Muscle of arm (tissue), 14 donors: ENCODE measurements at places on chromosomes 13 and 19. TPM values are rescaled to one million over a fixed set of nuclear protein-coding genes. Genes with fewer than 3 reads are reported as not detected.

DNA sequence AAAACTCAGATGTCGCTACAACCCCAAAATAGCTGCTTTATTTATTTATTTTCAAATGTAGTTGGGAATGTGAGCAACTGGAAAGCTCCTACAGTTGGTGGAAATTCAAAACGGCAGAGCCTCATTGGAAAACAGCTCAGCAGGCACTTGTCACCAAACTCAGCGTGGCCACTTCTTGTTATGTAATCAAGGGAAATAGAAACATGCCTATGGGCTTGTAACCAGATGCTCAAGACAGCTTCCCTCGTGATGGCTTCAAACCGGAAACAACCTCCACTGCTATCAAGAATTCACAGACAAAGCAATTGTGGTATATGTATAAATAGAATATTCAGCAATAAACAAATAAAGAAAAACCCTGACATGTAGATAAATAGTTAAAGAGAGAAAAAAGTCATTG is 627.8 kb upstream of the SLC10A2 start:
- DNase-seq: no peak

DNA sequence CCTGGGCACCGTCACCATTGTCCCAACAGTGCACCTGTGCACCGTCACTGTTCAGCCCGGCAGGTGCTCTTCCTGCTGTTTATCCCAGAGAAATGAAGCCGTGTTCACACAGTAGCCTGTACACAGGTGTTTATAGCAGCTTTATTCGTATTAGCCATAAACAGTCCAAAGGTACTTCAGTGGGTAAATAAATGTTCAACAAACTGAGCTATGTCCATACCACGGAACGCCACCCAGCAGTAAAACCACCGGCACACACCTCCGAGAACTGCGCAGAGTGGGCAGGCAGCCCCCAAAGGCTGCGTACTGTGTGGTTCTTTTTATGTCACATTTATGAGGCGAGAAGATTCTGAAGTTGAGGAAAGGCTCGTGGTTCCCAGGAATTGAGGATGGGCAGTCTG is 44.9 kb upstream of the DCUN1D2 start:
- DNase-seq: no peak

DNA sequence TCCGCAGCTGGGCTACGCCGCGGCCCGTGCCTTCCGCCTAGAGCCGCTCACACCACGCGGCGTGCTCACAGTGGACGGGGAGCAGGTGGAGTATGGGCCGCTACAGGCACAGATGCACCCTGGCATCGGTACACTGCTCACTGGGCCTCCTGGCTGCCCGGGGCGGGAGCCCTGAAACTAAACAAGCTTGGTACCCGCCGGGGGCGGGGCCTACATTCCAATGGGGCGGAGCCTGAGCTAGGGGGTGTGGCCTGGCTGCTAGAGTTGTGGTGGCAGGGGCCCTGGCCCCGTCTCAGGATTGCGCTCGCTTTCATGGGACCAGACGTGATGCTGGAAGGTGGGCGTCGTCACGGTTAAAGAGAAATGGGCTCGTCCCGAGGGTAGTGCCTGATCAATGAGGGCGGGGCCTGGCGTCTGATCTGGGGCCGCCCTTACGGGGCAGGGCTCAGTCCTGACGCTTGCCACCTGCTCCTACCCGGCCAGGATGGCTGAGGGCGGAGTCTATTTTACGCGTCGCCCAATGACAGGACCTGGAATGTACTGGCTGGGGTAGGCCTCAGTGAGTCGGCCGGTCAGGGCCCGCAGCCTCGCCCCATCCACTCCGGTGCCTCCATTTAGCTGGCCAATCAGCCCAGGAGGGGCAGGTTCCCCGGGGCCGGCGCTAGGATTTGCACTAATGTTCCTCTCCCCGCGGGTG is 7.4 kb downstream of the DBP start:
- no peak for DNase-seq

DNA sequence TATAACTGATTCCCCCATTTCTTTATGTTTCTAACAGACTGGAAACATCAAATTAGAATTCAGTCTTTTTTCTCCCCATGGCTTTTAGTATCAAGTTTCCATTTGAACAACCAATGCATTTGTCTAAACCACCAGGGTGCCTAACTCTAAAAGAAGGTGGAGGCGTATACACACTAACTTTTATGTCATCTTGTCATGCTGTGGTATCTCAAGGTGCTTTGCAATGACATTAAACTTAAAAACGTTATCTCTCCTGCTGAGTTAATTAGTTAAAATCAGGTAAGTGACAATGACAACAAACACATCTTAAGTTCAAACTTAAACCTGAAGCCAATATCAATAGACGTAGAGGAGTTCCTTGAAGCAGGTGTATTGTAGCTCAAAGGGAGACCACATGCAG is 1001.7 kb downstream of the PCDH17 start:
- no peak for DNase-seq

DNA sequence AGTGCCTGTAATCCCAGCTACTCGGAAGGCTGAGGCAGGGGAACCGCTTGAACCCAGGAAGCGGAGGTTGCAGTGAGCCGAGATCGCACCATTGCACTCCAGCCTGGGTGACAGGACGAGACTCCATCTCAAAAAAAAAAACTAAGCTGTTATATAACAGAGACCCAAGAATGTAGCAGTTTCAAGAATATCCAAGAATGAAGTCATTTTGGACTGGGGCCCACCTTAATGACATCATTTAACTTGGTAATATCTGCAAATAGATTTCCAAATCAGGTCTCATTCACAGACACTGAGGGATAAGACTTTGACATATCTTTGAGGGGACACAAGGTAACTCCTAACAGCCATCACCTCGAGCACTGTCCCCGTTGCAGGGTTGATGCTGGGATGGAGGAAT is 36.5 kb upstream of the MRI1 start:
- DNase-seq: peak; percentile 73

GRCh38 chr13:89567025-89567424 is 1780.5 kb upstream of the MIR17HG start:
- no peak for DNase-seq

GRCh38 chr19:33703438-33703750 is 81.6 kb downstream of the CHST8 start:
- DNase-seq: no peak

GRCh38 chr13:99702687-99703319 is 201.5 kb downstream of the TM9SF2 start:
- no peak for DNase-seq

GRCh38 chr19:18601875-18602274 is 4.7 kb downstream of the CRLF1 start:
- no peak for DNase-seq

DNA sequence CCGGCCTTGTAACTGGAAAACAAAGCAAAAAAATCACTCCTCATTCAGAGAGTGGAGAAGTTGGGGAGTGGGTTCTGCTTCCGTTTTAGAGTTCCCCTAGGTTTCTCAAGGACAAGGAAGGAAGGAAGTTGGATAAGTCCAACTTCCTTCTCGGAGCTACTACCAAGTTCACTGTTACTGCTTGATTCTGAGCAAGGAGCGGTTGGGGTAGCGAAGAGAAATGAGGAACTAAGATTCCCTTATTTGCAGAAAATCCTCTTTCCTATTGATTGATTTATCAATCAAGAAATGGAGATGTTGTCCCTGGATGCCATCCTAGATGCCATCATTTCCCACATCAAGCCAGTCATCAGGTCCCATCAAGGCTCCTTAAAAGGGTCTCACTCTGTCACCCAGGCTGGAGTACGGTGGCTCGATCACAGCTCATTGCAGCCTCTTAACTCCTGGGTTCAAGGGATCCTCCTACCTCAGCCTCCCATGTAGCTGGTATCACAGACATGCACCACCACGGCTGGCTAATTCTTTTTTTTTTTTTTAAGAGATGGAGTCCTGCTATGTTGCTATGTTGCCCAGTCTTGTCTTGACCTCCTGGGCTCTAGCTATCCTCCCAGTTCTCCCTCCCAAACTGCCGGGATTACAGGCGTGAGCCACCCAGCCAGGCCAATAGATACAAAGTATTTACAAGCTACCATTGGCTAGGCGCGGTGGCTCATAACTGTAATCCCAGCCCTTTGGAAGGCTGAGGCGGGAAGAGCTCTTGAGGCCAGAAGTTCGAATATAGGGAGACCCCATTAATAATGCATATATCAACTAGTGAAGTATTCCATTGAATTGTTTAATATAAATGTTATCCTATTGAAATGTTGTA is 809 bp upstream of the B9D2 start:
- no peak for DNase-seq

DNA sequence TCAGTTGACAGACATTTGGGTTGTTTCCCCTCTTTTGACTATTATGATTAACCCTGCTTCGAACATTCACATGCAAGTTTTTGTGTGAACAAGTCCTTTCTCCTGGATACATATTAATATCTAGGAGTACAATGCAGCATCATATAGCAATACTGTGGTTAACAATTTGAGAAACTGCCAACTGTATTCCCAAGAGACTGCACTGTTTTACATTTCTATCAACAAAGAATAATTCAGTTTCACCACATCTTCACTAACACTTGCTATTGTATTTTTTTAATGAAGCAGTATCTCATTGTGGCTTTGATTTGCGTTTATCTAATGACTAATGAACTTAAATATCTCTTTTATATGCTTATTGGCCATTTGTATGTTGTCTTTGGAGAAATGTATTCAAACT is 184.6 kb upstream of the NBEA start:
- DNase-seq: no peak

DNA sequence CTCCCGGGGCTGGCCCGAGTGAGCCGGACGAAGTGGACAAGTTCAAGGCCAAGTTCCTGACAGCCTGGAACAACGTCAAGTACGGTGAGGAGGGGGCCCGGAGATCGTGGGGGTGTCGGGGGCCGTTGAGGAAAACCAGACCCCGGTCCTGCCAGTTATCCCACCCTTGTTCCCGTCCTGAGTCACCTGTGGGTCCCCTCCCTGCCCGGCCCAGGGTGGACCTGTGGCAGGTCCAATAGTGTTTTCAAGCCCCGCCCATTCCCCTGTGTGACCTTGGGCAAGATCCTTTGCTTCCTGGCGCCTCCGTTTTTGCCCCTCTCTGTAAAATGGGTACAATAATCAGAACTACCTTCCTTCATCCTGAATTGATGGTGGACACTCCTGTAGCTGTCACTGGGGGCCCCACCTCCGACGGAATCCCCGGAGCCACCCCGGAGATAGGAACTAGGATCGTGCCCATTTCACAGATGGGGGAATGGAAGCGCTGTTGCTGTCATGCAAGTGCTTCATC is 593 bp downstream of the ATG4D start:
- no peak for DNase-seq

DNA sequence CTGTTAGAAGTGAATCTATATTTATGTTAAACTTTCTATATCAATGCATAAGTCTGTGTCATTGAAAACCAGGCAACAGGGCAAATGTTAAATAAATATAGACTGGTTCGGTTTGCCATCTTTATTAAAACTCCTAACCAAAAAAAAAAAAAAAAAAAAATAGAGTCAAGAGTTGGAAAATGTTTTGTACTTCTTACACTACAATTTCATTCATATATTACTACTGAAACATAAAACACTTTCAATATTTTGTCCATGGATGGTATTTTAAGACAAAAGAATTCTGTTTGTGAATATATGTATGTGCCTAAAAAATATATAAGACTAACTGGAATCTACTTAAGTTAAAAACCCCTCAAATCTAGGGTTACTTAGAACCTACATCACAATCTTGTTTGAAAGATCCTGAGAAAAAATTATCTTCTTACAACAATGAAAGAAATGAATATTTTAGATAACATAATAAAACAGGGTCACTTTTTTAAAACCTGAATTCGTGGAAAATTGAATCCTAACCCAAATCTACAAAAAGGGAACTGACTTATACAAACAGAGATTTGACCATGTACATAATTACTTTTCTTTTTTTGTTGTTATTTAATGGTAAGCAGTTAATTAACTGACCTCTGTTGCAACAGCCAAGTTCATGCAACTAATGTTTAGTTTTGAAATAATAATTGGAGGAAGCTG is 5.1 kb downstream of the DACH1 start:
- DNase-seq: no peak

DNA sequence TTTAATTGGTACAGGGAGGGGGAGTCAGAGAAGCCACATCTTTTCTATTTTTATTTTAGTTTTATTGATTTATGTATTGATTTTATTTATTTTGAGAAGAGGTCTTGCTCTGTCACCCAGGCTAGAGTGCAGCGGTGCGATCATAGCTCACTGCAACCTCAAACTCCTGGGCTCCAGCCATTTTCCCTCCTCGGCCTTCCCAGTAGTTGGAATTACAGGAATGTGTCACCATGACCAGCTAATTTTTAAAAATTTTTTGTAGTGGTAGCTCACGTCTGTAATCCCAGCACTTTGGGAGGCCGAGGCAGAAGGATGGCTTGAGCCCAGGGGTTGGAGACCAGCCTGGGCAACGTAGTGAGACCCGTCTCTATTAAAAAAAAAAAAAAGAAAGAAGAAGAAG is 4.1 kb downstream of the IL27RA start:
- no peak for DNase-seq

FAM124A gene
- polyA plus RNA-seq: 1.8 TPM

DCLK1 gene
- 82.7 TPM for polyA plus RNA-seq

FBXL3 gene
- polyA plus RNA-seq: 43.4 TPM

CRX gene
- polyA plus RNA-seq: 0.04 TPM

TICAM1 gene
- polyA plus RNA-seq: not detected

SIGLEC8 gene
- not detected for polyA plus RNA-seq

KIR2DL3 gene
- polyA plus RNA-seq: not detected

PLK5 gene
- not detected for polyA plus RNA-seq

B3GNT8 gene
- 2.6 TPM for polyA plus RNA-seq
